ENCODE measurements at places on chromosomes 2 and 18.
A peak's percentile ranks its signal among the peaks of the same experiment; 100 is the strongest.

- no peak for DNase-seq
Observed at GRCh38 chr2:143960177-143960576, 559.7 kb downstream of the ZEB2 start.

GRCh38 chr2:165369131-165369897 is 100.2 kb upstream of the CSRNP3 start:
- no peak for DNase-seq

DNA sequence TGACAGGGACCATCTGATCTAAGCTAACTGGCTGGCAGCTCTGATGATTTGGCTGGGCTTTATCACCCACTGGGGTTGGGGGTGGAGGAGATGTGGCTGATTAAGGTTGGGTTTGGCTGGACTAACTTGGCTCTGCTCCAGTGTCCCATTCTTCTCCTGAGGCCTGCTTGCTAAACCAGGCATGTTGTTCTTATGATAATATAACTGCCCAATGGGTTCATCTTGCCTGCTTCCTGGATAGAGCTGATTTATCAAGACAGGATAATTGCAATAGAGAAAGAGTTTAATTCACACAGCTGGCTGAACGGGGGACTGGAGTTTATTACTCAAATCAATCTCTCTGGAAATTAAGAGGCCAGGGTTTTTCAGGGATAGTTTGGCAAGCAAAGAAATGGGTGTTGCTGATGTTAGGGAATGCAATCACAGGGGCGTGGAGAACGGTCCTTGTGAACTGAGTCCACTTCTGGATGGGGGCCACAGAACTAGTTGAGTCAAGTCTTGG is 150.4 kb downstream of the PTH2R start:
- DNase-seq: no peak

DNA sequence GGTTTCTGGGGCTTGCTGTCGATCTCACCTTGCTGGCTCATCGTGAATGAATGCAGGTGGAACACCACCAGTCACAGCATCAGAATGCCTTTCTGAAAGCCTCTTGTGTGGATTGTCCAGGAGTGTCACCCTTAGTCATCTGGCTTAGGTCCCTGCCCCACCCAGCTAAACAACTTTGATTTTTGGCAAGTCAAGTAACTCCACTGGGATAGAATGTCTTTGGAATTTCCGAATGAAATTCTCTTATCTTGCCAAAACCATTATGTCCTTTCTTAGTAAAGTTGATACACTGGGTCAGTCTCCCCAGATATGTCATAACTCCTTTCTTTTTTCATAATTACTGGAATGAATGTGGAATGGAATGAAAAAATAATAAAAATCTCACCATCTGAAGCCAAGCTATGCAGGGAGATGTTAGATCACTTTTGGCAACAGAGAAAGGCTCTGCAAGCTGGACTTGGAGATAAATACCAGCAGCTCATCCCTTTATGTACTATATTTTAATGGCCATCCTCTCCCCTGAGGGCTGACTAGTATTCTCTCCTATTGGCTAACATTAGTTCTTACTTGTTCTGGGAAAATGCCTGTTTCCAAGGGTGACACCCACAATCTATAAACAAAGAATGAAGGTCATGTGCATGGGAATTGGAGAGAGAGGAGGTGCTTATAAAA is 35.4 kb downstream of the INSIG2 start:
- DNase-seq: peak; percentile 92

- no peak for DNase-seq
Observed at GRCh38 chr2:27920148-27920885, 29.8 kb downstream of the BABAM2 start.

DNA sequence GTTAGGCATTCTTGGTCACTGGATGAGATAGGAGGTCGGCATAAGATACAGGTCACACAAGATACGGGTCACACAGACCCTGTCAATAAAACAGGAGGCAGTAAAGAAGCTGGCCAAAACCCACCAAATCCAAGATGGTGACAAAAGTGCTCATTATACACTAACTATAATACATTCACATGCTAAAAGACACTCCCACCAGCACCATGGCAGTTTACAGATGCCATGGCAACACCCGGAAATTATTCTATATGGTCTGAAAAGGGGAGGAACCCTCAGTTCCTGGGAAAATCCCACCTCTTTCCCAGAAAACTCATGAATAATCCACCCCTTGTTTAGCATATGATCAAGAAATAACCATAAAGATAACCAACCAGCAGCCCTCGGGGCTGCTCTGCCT is 56.0 kb upstream of the PTPRM start:
- DNase-seq: no peak

DNA sequence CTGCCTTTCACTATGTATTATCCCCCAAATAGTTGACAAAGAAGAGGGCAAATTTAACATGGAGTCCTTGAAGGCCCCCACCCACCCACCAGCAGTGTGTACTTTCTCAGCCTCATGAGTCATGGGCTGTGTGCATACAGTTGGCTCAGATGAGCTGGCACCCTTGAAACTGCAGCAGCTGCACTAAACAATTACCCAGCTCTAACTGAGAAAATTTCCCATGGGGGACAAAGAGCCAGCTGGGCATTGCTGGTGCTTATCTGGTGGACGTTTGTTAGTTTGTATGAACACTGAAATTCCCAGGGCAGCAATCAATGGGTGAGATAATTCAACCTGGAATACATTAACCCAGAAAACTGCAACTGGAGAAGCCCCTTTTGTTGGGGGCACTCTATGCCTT is 131.7 kb downstream of the GCA start:
- DNase-seq: no peak

DNA sequence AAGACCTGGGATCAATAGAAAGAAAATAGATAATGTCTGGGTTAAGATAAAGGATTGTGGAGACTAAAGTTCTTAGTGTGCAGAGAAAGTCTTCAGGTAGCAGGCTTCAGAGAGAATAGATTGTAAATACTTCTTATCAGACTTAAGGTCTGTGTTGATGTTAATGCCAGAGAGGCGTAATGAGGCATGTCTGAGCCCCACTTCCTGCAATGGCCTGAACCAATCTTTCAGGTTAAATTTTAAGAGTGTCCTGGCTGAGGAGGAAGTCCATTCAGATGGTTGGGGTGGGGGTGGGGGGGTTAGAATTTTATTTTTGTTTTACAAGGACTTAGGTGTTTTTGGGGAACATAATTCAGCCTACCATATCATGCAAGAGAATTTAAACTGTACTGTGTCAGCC is 129.5 kb downstream of the EVA1A start:
- no peak for DNase-seq

DNA sequence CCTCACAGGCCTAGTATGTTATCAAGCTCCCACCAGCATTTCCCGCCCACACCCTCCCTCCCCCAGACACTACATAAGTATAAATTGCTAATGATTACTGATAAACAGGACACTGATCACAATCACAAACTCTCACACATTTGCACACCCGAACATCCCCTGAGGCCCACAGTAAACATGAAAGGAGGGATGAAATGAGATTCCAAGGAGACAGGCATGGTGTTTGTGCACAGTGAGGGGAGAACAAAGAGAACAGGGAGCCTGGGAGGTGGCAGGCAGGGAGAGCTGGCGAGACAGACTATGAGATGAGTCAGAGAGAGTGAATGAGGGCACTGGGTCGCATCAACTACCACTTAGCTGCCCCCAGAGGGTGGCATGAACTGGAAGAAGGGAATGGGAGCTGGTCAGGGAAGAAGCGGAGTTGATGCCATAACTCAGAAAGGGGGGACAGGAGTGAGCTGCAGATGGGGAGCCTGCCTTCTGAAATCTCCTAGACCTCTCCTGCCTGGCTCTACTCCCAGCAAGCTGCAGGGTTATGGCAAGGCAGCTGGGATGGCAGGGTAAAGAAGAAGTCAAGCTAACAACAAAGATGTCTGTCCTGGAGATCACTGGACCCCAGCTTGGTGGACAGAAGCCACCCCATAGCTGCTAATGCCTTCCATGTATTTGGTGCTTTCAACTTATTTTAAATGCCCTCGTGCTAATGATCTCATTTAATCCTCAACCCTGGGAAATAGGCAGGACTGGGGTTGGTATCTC is 5.1 kb downstream of the KIF3C start:
- DNase-seq: no peak

- DNase-seq: no peak
Observed at GRCh38 chr2:180716186-180717180, 263.9 kb upstream of the UBE2E3 start.

- no peak for DNase-seq
Observed at GRCh38 chr2:158963071-158963470, 5.4 kb upstream of the TANC1 start.

GRCh38 chr2:170736628-170737027 is 21.5 kb downstream of the SP5 start:
- DNase-seq: no peak

- DNase-seq: no peak
Observed at GRCh38 chr18:3875376-3875775, 425.4 kb downstream of the TGIF1 start.

DNA sequence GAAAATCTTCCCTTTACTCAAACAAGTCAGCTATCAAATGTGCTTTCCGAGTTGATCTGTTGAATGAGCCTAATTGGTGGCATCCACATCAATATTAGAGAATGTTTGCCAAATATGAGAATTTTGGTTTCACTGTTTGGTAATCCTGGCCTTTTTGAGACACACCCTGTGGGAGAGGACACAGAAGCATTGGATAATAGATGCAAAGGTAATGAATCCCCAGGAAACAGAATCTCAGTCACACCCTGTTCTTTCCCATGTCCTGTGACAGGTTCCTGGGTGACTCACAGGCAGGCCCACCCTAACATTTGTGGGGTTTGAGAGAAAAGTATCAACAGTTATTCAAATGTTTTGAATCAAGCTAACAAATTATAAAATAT is 99.8 kb upstream of the PELI1 start:
- no peak for DNase-seq

- DNase-seq: no peak
Observed at GRCh38 chr2:30217644-30218337, 13.5 kb upstream of the LBH start.

- DNase-seq: no peak
Observed at GRCh38 chr2:72035518-72036172, 112.0 kb downstream of the CYP26B1 start.

DNA sequence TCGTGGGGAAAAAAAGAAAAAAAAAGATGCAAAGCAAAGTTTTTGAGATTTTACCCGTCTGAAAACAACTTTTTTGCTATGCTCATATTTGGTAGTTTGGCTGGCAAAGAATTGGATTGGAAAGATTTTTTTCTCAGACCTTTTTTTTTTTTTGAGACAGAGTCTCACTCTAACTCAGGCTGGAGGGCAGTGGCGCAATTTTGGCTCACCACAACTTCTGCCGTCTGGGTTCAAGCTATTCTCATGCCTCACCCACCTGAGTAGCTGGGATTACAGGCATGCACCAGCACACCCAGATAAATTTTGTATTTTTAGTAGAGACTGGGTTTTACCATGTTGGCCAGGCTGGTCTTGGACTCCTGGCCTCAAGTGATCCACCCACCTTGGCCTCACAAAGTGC is 56.3 kb upstream of the TANC1 start:
- DNase-seq: no peak

DNA sequence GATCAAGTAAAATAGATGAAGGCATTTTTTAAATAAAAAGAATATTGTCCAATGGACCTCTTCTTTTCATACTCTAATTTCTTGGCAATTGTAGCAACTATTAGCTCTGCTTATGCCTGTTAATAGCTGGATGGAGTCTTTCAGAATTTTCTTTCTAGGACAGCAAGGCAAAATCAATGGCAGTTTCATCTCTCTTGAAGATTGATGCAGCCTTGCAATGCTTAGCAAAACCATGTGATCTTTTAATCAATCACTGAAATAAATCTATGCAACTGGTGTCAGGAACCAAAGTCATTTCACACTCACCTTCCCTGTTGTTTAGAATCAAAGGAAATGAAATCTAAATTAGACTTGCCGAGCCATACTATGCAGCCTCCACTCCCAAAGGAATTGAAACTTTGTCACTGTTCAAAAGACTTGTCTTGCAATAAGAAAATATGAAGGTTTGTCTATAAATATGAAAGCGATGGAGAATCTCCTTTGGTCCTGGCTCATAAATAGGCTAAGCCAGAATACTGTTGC is 16.2 kb downstream of the RPRM start:
- no peak for DNase-seq

DNA sequence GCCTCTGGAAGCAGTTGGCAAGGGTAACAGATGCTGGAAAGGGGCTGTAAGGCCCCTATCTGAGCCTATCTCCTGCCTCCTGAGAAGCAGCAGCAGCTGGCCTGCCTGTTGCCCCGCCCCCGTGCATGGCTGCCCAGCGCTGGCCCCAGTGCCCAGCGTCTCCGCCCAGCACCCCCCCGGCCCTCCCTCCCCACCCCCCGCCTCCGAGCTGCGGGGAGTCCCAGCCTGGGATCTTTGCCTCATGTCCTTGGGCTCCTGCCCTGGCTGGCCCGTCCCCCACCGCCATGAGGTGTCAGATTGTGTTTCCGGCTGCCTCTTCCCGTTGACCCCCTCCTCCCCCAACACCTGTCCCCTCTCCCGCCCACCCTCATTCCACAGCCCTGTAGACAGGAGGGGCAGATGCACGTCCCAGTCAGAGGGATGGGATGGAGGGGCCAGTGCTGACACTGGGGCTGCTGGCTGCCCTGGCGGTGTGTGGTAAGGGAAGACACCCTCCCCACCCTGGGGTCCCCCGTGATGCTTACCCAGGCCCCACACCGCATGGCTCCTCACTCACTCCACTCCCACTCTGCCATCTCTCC is at the start of gene CHRND:
Gene CHRND (plus strand): TSS at position 370 of the 581 bp plus-strand sequence. CDS start 56 bp downstream, at position 426.
- DNase-seq: peak; percentile 33

GRCh38 chr2:182921234-182921633 is 54.8 kb upstream of the FRZB start:
- no peak for DNase-seq

DNA sequence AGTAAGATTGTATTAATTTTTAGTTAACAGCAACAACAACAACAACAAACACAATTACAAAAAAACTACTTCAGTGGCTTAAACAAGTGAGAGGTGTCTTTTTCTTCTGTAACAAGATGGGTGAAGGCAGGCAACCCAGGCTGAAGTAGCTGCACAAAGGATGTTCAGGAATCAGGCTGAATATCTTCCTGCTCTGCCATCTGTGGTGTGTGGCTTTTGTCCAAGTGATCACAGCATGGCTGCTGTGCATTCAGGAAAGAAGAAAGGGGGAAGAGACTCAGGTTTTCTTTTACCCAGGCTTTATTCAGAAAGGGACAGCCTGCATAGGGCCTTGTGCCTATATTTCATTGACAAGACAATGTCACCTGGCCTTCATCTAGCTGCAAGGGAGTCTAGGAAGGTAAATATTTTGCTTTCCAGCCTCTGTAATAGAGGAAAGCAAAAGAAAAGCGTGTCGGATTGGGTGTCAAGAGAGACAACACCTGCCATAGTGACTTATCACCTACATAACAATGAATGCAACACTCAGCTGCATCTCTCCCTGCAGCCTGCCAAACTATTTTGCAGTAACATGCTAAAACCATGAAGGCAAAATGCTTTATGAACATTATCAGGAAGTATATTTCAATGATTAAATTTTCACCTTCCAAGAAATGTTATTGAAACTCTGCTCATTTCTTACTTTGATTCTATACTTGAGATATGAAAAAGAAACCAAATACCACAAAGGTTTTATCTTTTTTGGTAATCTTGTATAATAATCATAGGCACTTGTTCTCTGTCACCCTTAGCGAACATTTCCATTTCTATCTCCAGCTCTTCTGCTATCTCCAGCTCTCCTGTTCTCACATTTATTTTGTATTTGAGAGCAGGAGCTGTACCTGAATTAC is 14.6 kb downstream of the G6PC2 start:
- no peak for DNase-seq

GRCh38 chr2:133806564-133806963 is 238.3 kb upstream of the NCKAP5 start:
- no peak for DNase-seq

Measured in AG08395 (cell line).